Right ventricle myocardium inferior (tissue), 1 donor: ENCODE measurements at places on chromosomes 16 and 17. TPM values are rescaled to one million over a fixed set of nuclear protein-coding genes. Genes with fewer than 3 reads are reported as not detected.

Gene KRTAP3-1
- not detected for total RNA-seq

Gene PTX4
- total RNA-seq, result not detected

Gene SMIM36
- total RNA-seq, result not detected

Gene TBC1D3I
- total RNA-seq, result not detected

Gene CDH13
- total RNA-seq, result 173 TPM

Gene FGF11
- total RNA-seq, result 11.7 TPM

Gene ACSM3
- 9.4 TPM for total RNA-seq
